Fibroblast of mammary gland (primary cell): ENCODE measurements at places on chromosomes 4 and X.

GRCh38 chr4:22712529-22712928 is 19.8 kb downstream of the GBA3 start:
- no peak for DNase-seq

- DNase-seq, result peak; percentile 79
These were observed 1.1 kb downstream of the HCFC1 start for GRCh38 chrX:153970357-153971123.

DNA sequence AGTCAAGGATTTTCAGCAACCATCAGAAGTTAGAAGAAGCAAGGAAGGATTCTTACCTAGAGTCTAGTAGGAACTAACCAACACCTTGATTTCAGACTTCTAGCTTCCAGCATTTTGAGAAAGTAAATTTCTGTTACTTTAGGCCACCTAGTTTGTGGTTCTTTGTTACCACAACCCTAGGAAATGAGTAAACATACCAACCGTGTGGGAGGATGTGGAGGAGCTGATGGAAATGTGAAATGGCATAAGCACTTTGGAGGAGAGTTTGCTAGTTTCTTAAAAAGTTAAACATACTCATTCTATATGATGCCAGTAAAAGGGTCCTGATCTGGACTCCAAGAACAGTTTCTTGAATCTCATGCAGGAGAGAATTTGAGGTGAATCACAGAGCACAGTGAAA is 679.4 kb downstream of the PDHA2 start:
- no peak for DNase-seq

- DNase-seq, result peak; percentile 87
These were observed 284.1 kb upstream of the TENM3 start for GRCh38 chr4:181959121-181959520.

- peak; percentile 80 for DNase-seq
These were observed at the start of gene NKX6-1 for GRCh38 chr4:84498935-84499623. Gene NKX6-1, minus strand, starts transcription at chr4:84499292. Its CDS starts 1,064 bp downstream, at chr4:84498228.

DNA sequence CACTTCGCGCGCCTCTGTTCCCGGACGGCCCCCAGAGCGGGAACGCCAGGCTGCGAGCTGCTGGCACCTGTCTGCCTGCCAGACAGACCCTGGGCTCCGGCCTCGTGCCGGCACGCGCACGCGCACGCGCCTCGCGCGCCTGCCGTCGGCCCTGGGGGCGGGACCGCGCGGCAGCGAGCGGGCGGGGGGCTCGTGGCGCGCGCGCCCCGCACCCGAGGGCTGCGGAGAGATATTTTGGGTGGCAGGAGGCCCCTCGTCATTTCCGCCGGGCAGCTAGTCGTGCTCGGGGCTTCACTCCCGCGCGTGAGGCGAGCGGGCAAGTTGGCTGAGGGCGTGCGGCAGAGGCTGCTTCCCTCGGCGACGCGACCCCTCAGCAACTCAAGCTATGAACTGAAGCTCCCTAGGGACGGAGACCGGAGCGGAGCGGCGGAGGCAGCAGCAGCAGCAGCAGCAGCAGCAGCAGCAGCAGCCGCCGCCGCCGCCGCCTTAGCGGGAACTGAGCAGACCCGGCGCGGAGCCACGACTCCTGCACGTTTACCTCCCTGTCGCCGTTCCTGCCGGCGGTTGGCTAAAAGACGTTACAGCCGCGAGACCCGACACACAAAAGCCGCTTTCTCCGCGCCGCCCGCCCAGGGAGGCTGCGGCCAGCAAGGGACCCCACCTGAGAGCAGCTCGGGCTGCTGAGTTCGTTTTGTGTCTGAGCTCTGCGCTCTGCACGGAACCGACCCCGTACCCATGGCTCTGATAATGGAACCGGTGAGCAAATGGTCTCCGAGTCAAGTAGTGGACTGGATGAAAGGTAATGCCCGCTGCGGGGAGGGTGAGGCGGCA is at the start of gene CNKSR2:
CNKSR2 (plus strand) TSS at position 256 of the 831 bp plus-strand sequence; CDS start at position 736, 480 bp downstream.
- DNase-seq, result peak; percentile 6

GRCh38 chr4:37367901-37368300 is 123.4 kb downstream of the NWD2 start:
- no peak for DNase-seq

DNA sequence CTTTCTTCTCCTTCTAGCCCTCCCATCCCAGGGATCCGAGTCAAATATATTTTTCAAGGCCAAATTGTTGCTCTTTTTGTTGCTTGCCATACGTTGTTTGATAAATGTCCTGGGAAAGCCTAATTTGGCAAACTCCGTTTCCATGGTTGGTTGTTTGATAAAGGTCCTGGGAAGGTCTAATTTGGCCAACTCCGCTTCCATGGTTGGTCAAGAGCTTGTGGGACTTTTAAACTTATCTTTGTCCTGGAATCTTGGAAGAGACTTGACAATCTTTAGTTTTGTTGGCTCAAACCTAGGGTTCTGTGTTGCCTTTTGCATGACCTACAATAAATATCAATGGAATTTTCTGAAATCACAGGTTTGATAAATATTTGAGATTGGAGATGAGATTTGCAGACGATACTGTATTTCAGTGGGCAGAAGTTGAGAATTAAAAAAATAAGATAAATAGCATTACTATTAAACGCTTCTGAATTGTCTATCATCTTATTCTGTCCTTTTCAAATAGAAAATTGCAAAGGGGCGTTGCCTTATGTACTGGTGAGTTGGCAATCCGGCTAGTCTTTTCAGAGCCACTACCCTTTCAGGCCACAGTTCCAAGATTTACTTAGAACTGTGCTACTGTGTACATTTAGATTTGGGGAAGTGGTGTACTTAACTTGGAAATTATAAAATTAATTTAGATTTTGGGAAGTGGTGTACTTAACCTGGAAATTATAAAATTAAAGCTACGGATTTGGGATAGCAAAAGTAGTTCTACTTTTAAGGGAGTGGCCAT is 804 bp downstream of the OSTC start:
- peak; percentile 73 for DNase-seq

GRCh38 chr4:8906668-8906970 is 35.0 kb upstream of the HMX1 start:
- DNase-seq, result no peak

- DNase-seq, result peak; percentile 87
These were observed 129.4 kb upstream of the ARSJ start for GRCh38 chr4:114108869-114109268.
